ENCODE measurements at places on chromosomes 5 and 9.

DNA sequence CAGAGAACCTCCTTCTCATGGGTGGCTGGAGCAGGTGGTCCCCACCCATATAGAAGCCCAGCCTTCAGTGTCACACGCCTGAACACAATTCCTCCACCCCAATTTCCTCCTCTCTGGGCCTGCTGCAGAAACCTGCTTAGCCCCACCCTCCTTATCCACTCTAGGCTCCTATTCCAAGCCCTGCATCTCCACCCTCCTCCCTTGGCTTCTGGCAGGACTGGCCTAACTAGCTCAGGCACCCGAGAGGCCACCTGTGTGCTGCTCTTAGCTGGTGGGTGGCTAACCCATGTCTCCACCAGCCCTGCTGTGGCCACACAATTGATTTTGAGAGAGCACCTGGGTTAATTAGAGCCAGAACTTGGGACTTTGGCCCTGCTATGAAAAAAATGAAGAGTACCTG, 77.3 kb upstream of the ATP10B start:
- no peak for DNase-seq

DNA sequence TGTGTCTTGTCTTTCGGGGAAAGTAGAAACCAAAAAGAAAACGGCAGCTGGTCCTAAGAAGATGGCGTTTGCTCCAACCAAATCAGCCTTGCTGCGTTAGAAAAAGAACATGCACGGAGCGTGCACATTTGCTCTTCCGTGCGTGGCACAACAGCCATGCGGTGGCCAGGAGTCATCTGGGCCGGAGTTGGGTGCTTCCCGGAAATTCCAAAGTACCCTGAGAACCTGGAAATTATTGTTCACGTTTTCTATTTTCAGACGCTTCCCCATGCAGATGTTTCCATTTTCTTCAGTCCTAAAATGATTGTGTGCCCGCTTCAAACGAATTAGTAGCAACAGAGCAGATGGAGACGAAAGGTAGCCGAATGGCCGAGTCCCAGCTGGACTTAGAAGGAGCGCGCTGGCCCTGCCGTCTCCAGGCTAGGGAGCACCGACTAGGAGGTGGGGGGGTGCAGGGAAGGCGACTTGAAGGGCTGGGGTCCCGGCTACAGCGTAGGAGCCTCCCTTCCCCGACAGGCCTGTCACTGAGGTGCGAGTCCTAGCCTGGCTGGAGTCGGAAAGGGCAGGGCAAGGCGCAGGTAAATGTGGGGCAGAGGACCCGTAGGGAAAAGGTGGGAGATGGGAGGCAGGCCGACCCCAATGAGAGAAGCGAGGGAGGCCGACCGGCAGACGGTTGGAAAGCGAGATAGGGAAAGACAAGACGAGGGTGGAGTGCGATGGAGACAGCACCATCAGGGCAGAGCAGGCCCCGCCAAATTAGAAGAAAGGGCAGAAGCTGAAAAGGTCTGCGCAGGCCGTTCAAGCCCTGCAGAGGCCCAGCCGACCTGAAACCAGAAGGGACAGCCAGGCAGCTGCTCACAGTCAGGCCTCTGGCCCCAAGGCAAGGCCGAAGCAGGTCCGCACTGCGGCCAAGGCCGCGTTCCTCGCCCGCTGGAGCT, 1.4 kb downstream of the BARX1 start:
- no peak for DNase-seq

DNA sequence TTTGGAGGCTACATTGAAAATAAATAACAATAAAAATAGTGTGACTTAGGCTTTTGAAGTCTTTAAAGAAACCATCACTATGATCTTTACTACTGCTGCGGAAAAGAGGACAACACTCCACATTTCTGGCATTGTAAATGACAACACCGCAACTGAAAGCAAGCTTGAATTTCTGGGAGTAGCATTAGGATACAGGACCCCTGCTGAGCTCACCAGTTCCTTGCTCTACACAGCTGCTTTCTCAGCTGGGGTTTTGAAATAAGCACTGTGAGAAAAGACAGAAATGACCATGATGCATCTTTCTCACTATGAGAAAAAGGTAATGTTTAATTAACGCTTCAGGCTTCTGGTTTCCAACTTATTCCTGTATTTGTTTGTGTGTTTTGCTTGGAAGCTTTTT, 168.0 kb downstream of the TAF11L14 start:
- DNase-seq: no peak

DNA sequence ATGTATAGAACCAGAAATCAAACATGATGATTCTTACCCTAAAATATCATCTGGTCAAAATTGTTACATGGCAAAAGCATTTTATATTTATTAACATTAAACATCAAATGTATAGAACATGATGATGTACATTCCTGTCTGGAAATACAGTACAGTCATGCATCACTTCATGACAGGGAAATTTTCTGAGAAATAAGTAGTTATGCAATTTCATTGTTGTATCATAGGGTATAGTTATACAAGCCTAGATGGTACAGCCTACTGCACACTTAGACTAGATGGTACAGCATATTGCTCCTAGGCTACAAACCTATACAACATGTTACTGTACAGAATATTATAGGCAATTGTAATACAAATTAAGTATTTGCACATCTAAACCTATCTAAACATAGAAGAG, 64.6 kb upstream of the VCAN start:
- no peak for DNase-seq

GRCh38 chr9:114776683-114777399, 29.0 kb downstream of the TNFSF15 start:
- no peak for DNase-seq

- DNase-seq: no peak
Observed at GRCh38 chr5:56269216-56269927, 36.2 kb upstream of the ANKRD55 start.

DNA sequence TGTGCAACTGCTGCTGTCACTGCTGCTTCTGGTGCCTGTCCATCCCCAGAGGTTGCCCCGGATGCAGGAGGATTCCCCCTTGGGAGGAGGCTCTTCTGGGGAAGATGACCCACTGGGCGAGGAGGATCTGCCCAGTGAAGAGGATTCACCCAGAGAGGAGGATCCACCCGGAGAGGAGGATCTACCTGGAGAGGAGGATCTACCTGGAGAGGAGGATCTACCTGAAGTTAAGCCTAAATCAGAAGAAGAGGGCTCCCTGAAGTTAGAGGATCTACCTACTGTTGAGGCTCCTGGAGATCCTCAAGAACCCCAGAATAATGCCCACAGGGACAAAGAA, 265 bp downstream of the CA9 start:
- no peak for DNase-seq

DNA sequence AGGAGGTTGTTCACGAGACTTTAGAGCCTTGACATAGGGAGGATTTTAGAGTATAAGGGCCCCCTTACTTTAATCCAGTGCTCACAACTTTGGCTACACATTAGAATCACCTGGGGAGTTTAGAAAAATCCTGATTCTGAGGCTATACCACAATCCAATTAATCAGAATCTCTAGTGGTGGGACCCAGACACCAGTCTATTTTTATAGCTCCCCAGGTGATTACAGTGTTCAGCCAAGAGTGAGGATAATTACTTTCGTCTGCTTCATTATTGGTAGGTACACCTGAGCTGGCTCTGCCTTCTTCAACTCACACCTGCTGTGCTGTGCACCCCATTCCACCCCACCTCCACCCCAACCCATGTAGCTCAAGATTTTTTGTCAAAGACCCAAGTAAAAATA, 141.3 kb upstream of the EPB41L4A start:
- DNase-seq: no peak

- no peak for DNase-seq
Observed at GRCh38 chr5:179822444-179822990, 1.8 kb downstream of the SQSTM1 start.

GRCh38 chr5:56561-57290, 35.2 kb upstream of the PLEKHG4B start:
- no peak for DNase-seq

DNA sequence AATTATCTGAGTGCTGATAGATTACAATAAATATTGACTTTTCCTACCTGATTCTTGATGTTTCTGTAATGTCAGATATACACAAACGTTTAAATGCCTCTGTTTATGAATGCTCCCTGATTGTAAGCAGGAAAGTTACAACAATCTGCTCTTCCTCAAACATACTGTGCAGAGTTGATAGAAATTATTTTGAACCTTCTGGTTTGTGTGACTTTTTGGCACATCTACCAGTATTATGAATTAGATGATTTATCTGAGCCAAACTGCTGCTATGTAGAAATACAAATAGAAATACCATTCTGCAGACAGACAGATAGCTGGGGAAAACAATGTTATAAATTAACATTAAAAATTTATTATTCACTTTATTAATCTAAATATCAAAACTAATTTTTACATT, 113.0 kb downstream of the SLF1 start:
- no peak for DNase-seq

GRCh38 chr5:115543365-115544042, 1.1 kb downstream of the FEM1C start:
- DNase-seq: no peak

DNA sequence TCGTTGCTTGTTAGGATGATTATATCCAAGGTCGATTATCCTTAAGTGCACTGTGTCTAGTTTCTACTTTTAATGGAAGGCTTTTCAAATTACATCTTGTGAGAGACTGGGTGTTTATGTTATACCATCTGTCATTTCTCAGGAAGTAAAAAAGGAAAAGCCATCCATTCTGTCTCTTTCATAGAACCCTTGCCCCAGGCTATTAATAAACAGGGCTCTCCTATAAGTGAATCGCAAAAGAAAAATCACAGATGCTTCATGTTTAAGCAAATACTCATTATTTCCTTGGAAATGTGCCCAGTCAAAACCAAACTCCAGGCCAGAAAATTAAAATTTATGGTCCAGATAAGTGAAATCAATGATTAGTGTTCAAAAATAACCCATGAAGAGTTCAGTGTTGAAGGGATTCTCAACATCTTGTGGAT, 58.1 kb downstream of the STARD4 start:
- DNase-seq: no peak

GRCh38 chr9:26523577-26523976, 369.0 kb downstream of the CAAP1 start:
- DNase-seq: no peak

DNA sequence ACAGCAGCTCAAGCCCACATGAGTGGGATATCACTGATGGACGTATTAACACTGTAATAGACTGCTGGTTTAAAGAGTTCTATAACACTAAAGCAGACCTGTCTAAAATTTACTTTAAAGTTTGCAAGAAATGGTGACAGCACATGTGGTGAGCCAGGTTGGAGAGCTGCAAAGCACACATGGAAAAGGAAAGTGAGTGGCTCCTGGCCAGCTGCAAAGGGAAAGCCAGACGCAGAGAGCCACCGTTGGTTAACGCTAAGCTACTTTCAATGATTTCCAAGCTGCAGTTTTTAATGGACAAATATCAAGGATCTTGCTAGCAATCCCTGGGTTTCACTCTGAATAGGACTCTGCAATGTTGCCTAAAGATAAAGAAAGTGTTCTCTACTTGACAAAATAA, 89.9 kb downstream of the CTNND2 start:
- DNase-seq: no peak

DNA sequence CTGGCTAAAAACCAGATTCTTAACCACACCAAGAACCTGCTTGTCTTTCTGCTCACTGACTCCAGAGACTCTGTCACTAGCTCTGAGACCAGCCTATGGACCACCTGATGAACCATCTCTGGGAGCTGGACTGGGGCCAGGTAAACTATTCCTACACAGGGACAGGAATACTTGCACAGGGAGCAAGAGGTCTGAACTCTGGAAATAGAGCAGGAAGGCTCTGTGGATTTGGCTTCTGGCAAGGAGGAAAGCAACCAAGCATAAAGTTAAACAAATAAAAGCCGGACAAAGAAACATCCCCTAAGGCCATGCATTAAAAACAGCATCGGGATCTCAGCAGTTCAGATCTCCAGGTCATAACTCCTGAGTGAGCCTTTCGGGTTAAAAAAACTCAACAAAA, 5.6 kb upstream of the SPARC start:
- DNase-seq: no peak

DNA sequence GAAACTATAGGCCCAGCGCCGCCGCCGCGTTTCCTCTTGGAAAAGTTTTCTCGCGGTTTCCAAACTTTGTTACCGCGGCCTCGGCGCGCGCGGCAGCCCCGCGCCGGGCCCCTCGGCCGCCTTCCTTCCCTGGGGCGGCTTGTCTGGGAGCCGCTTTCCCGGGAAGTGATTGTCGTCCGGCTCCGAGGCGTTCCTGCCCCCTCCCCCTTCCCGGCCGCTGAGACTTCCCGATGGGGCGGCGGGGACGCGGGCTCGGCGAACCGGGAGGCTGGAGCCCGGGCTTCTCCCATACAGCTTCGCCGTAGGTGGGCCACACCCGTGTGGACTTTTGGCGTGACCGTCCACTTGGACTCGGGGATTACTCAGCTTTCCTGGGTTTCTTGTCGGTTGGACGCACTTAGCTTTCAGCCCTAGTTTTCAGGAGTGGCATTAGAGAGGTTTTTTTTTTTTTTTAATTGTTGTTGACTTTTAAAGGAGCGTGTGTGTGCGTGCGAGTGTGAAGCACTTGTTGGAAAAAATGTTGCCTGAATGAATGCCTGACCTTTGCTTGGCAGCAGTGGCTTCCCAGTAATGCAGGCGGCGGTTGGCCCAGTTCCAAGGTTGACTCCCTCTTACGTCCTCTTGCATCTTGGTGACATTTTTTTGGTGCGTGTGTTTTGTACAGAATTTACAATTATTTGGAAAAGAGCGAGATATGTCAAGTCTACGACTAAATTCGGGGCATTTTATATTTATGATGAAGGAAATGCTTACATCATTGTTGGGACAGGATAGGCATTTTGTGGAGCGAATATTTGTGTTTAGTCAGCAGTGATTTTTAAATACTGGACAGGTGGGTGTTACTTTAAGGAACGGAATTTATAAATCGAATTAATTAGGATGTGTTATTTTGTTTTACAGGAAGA, 821 bp downstream of the CTNNA1 start:
- no peak for DNase-seq

DNA sequence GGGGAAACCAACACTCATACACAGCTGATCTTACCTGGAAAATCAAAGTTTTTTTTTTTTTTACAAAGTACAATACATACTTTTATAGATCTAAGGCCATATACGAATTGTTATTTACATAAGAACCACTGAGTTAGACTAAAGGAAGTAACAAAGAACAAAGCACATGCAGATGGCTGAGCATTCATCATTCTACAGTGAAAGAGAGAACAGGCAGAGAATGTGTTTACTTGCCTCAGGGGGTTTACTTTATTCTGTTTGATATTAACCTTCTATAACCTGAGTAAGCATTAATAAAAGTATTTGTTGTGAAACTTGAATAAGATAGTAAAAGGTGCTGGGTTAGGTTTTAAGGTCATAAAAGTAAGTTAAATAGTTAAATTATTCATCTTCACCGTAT, 54.7 kb downstream of the SLC38A9 start:
- DNase-seq: no peak
